ENCODE measurements at places on chromosomes 2 and 18.

- no peaks in the 10 kb centered on the region for H3K36me3 ChIP-seq
- H3K4me1 ChIP-seq, result no peaks in the 10 kb centered on the region
- no peak for DNase-seq
- no peak overlapping the region for H3K4me3 ChIP-seq
- H3K27ac ChIP-seq, result no peak overlapping the region
These were observed 133.4 kb downstream of the AFF3 start for GRCh38 chr2:100008956-100009355.

DNA sequence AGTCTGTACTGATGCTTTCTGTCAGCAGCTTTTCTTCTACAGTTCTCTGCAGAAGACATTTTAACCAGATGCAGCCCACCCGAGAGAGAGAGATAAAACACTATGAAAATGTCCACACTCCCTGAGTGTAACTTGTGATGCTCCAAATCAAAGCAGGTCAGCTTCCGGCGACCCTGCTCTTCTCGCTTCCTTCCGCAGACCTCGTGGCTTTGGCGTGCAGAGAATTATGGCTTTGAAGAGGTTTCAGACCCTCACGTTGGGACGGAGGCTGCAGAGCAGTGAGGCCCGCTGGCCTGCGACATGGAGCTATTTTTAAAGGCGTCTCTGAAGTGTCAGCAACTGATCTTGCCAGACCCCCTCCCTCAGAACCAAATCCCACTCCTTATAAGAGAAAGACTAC, 41.8 kb downstream of the TMEM163 start:
- DNase-seq, result no peak
- H3K27me3 ChIP-seq, result no peaks in the 10 kb centered on the region
- H3K36me3 ChIP-seq, result no peaks in the 10 kb centered on the region
- no peak overlapping the region for H3K4me3 ChIP-seq

- peak overlapping the region; percentile 84 for H3K27ac ChIP-seq
- peaks cover 2% of the 10 kb centered on the region for H3K4me1 ChIP-seq
- peak; percentile 95 for DNase-seq
- no peaks in the 10 kb centered on the region for H3K27me3 ChIP-seq
- H3K36me3 ChIP-seq, result no peaks in the 10 kb centered on the region
- no peak overlapping the region for H3K4me3 ChIP-seq
These were observed 391.8 kb upstream of the CRIM1 start for GRCh38 chr2:35963824-35964223.

DNA sequence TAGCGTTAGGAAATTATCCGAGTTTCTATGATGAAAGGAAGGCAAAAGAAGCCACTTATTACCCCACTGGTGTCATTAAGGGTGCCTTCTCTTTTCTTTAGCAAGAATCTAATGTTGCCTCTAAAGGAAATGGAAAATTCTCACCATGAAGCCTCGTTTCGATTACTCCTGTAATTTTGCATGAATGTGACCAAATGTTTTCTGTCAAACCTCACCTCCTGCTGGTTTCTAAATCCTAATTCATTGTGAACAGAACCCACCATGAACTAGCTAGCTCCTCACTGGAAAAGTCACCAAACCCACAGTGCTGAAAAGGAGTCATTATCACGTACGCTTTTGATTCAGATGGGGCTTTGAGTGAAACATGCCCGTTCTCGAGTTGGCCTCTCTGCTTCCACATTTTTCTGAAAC, 119.9 kb downstream of the COPS8 start:
- H3K4me1 ChIP-seq, result peaks cover 2% of the 10 kb centered on the region
- DNase-seq, result no peak
- no peaks in the 10 kb centered on the region for H3K27me3 ChIP-seq
- no peak overlapping the region for H3K27ac ChIP-seq

DNA sequence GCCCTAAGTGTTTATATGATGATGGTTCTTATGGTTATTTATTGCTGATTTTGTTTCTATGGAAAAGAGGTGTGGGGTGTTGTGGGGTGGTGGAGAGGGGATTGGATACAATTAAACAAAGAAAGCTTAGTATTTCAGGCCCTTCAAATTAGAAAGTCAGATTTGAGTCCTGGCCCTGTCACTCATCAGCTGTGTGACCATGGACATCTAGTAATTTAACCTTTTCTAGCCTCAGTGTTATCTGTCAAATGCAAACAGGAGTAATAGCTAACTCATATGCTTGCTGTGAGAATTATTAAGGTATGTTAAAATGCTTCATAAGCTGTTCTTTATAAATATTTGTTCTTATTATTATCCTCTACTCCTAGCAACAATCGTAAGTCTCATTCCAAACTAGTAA, 2.1 kb upstream of the MEMO1 start:
- peaks cover 3% of the 10 kb centered on the region for H3K4me1 ChIP-seq
- no peaks in the 10 kb centered on the region for H3K27me3 ChIP-seq
- no peak for DNase-seq

GRCh38 chr2:100924122-100924519, 78.0 kb upstream of the RPL31 start:
- no peak for DNase-seq
- H3K4me3 ChIP-seq, result no peak overlapping the region
- no peaks in the 10 kb centered on the region for H3K27me3 ChIP-seq
- H3K27ac ChIP-seq, result no peak overlapping the region

GRCh38 chr2:69034845-69035244, 21.9 kb downstream of the ANTXR1 start:
- H3K27me3 ChIP-seq, result no peaks in the 10 kb centered on the region
- H3K36me3 ChIP-seq, result no peaks in the 10 kb centered on the region
- H3K4me3 ChIP-seq, result no peak overlapping the region

GRCh38 chr2:55161295-55162210, 70.5 kb downstream of the CLHC1 start:
- no peak overlapping the region for H3K27ac ChIP-seq
- peaks cover 21% of the 10 kb centered on the region for H3K4me1 ChIP-seq
- no peaks in the 10 kb centered on the region for H3K27me3 ChIP-seq
- no peak overlapping the region for H3K4me3 ChIP-seq

DNA sequence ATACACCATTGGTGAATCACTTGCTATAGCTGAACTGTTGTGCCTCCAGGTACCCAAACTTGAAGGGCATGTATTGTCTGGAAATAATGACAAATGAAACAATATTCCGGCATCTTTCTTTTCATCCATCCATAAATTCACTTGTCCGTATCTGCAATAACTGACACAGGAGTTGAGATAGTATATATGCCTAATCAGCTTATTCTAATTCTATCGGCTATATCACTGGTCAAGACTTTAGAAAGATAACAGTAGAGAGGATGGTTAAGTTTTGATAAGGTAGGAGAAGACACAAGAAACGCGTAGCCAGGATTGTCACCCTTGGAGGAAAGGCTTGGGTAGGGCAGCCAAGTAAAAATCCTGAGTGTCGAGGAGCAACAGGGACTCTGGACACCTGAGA, 1634.6 kb upstream of the CELF4 start:
- H3K36me3 ChIP-seq, result no peaks in the 10 kb centered on the region
- no peak overlapping the region for H3K27ac ChIP-seq
- H3K27me3 ChIP-seq, result no peaks in the 10 kb centered on the region
- no peaks in the 10 kb centered on the region for H3K4me1 ChIP-seq
- DNase-seq, result no peak
- H3K4me3 ChIP-seq, result no peak overlapping the region

DNA sequence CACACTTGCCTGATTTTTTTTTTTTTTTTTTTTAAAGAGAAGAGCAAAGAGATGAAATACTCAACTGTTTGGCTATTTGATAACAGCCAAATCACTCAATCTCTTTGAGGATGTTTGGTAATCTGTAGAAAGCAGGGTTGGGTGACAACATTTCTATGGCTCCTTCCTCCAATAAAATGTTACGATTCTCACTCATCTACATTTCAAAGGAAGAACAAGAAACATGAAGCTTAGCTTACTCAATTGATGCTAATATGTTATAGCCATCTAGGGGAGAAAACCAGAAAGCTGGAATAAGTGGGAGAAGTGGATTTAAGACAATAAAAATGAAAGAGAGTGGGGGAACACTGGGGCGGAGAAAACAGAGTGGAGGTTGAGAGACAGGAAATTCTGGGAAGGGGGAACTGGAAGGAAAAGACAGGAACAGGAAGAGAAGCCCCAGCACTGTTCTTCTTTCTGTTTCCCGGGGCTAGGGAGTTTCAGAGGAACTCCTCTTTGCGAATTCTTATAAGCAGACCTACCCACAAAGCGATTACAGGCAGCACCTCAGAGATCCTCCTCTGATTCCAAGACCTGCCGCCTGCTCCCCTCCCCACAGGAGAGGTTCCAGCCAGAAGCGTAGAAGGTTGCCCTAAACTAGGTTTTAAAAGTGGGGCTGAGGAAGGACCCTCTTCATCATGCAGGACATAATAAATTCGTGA, 13.3 kb downstream of the ST3GAL5 start:
- H3K4me3 ChIP-seq, result no peak overlapping the region
- no peak overlapping the region for H3K27ac ChIP-seq
- H3K4me1 ChIP-seq, result peaks cover 3% of the 10 kb centered on the region
- no peaks in the 10 kb centered on the region for H3K27me3 ChIP-seq
- no peaks in the 10 kb centered on the region for H3K36me3 ChIP-seq

- DNase-seq, result peak; percentile 62
- H3K27me3 ChIP-seq, result no peaks in the 10 kb centered on the region
- peaks cover 11% of the 10 kb centered on the region for H3K4me1 ChIP-seq
- no peak overlapping the region for H3K27ac ChIP-seq
These were observed 2.1 kb downstream of the PUM2 start for GRCh38 chr2:20348542-20348941.

DNA sequence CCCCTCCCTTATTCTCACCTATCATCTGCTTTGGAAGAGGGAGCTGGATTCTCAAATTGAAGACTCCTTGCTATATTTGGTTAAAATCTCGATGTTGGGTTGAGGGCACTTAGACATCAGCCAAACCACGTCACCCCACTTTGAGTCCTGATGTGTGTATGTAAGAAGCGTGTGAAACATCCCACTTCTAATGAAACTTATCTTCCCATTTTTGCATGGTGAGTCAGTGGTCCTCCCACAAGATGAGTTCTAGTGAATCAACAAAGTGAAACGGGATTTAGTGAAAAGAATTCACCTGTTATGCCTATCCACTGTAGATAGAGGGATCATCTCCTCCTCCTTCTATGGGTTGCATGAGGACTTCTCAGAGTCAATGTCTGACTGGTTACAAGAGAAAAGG, 51.4 kb upstream of the SPRED2 start:
- H3K4me1 ChIP-seq, result no peaks in the 10 kb centered on the region
- no peaks in the 10 kb centered on the region for H3K36me3 ChIP-seq
- H3K4me3 ChIP-seq, result no peak overlapping the region
- DNase-seq, result no peak
- H3K27ac ChIP-seq, result no peak overlapping the region

GRCh38 chr18:49843131-49843530, 29.8 kb upstream of the ACAA2 start:
- no peaks in the 10 kb centered on the region for H3K36me3 ChIP-seq
- no peaks in the 10 kb centered on the region for H3K27me3 ChIP-seq
- H3K4me1 ChIP-seq, result no peaks in the 10 kb centered on the region
- no peak for DNase-seq

DNA sequence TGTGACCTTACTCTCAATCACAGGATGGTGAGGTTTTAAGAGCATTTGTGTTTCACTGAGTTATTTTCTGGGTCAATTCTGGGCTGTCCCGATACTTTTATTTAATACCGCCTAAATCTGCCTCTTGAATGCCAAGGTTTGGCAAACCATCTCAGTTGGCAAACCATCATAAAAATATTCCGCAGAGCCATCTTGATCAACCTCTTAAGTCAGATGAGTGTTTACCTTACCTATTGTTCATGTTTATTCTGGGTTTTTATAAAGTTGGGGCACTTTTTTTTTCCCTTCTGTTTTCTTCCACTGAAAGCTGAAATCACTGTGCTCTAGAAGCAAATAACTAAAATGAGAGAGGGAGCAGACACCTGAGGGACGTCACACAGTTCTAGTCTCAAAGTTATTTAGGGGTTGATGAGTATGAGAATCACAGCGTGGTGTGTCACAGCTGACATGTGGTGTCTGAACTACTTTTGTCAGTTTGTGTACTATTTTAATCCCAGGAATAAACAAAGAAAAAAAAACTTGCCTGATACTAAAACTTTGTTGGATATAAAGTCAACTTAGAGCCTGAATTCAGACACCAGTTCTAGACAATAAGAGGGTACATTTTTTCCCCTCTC, 48.6 kb downstream of the ETAA1 start:
- no peak for DNase-seq
- H3K27me3 ChIP-seq, result no peaks in the 10 kb centered on the region
- H3K4me1 ChIP-seq, result no peaks in the 10 kb centered on the region
- no peak overlapping the region for H3K27ac ChIP-seq
- H3K36me3 ChIP-seq, result no peaks in the 10 kb centered on the region
- H3K4me3 ChIP-seq, result no peak overlapping the region

DNA sequence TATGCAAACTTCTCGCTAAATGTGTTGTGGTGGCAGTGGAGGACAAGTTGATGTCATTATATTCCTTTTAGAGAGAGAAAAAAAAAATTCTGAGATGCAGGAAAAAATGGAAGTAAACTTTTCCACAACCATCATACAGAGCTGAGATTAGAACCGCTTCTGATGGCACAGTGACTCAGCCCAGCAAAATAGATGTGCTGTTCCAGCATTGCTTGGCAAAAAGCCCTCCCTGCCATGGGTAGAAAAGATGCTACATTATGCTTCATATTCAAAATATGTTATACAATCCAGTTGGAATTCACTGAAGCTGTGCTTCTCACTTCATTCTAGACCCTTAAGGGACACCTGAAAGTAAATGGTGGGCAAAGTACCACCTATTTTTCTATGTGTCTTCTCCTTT, 1047.6 kb upstream of the FANCL start:
- no peak overlapping the region for H3K4me3 ChIP-seq
- no peaks in the 10 kb centered on the region for H3K36me3 ChIP-seq
- no peak overlapping the region for H3K27ac ChIP-seq
- no peaks in the 10 kb centered on the region for H3K4me1 ChIP-seq

DNA sequence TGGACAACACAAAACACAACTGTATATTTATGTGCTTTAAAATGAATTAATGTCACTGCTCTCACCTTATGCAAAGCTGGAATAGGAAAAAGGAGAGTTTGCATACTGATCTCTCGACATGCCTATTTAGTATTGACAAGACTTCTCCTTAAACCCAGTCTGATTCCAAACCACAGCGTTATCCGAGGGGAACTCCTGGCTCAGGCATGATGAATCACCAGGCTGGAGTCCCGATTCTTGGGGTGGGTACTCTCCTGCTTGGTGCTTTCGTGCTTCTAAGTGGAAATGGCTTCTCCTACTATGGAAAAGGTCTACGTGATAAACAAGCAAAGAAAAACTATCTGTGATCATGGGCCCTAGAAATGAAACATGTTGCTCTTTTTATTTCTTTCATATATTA, 88.9 kb upstream of the SLC35G4 start:
- H3K27ac ChIP-seq, result no peak overlapping the region
- no peaks in the 10 kb centered on the region for H3K36me3 ChIP-seq
- H3K4me1 ChIP-seq, result no peaks in the 10 kb centered on the region
- H3K27me3 ChIP-seq, result no peaks in the 10 kb centered on the region

Measured in mesendoderm (in vitro differentiated cells).